Stimulated activated CD8-positive, alpha-beta memory T cell treated with anti-CD3 and anti-CD28 coated beads, Interleukin-4, amount 100 ng/mL, for 1 hour (primary cell): ENCODE measurements at places on chromosomes 7 and 10.

DNA sequence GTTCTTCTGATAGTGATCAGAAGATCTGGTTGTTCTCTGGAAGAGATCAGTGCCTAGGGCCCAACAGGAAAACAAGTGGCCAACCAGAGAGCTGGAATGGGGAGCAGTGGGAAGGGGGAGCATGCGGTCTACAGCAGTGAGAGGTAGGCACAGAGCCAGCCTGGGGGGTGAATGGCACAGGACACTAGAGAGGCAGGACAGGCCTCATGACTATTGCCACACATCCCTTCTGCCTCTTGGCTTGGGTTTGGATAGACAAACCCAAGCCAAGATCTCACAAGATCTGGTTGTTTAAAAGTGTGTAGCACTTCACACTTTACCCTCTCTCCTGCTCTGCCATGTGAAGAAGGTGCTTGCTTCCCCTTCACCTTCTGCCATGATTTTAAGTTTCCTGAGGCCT, 224.4 kb downstream of the ARHGAP12 start:
- no peak for DNase-seq

DNA sequence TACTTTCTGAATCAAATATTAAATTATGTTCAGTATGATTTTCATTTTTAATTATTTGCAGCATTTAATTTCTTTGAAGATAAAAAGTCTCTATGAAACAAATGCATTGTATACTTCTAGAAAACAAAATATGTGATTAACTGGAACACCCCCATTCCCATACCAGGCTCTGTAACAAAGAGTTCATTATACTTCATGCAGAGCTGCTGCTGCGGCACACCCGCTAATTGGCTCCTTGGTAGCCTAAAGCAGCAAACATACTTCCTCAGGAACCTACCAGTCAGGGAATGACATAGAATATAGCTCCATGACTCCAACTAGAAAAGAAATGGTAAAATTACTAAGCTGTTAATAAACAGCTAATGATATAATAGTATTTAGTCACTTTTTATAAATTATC, 19.3 kb downstream of the RAB11FIP2 start:
- DNase-seq, result no peak

DNA sequence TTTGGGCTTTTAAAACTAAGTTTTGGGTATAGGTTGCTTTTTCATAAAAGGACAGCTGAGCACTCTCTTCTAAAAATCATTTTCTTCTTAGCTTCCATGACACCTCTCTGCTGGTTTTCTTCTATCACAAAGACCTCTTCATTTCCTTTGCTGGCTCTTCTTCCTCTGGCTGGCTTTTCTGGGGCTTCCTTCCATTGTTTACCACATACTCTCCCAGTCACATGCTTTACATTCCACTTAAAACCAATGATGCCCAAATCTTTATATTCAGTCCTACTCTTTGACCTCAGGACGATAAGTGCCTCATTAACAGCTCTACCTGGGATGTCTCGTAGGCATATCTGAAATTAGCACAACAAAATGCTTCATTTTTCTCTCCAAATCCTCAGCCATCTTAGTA, 26.8 kb downstream of the FAM133B start:
- no peak for DNase-seq

- DNase-seq, result no peak
Observed at GRCh38 chr10:1527951-1528350, 209.4 kb downstream of the ADARB2 start.

DNA sequence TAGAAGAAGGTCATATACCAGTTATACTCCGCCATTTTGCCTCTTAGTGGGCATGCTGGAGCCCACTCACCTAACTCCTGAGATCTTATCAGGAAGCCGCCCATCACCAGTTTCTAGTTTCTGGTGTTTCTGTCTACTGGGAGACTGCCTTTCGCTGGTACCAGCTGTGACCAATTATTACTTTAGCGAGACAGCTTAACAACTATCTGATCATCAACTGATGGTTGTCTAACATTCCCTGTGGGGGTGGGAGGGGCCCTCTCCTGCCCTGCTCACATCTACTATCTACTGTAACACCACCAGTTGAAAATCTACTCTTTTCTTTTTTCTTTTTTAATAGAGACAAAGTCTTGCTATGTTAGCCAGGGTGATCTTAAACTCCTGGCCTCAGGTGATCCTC, 46.2 kb upstream of the C10orf67 start:
- no peak for DNase-seq

DNA sequence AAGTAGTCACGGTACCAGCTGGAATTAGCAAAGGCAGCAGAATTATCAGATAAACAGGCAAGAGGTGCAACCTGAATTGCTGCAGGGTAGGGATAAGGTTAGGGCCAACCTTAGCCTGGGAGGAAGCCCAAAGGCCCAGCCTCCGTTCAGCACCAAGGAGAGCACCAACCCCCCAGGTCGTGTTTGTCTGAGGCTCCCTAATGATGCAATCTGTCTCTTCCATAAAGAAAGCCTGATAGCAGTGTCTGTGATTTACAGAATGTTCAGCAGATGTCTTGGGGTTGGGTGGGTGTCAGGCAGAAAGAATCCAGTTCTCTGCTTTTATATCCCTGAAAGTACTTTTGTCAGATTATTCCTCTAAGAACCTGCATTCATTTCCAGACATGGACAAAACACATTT, 328.4 kb upstream of the AOAH start:
- DNase-seq, result no peak

GRCh38 chr10:117720931-117721835, 178.6 kb downstream of the EMX2 start:
- no peak for DNase-seq

DNA sequence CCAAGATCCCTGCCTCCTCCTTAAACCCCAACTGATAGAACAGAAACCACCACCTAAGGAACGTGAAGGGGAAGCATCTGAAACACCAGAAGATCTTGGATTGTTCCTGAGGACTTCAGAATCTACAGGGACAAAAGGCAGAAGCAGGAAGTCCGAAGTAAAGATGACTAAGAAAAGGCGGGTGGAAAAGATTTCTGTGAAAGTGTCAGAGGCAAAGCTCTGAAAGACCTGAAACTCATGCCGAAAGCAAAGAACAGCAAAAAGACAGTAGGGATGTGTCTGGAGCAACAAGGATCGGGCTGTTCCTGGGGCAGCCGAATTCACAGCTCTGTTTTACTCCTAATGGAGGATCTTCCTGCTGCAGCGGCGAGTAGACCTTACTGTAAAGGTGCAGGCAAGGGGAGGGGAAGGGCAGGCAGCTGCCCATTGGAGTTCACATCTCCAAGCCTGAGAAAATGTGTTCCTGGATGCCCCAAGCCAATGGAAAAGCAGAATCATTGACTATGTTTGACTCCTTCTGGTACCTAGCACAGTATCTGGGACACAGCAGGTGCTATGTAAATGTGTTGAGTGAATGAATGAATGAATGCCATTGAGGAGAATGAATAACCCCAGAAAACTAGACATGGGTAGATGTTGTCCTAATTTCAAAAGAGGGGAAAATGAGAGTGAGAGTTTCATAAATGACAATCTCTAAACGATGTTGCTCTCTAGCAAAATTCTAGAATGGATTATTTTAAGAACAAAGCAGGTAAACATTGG, 40.4 kb downstream of the PDIA4 start:
- no peak for DNase-seq

GRCh38 chr7:86645225-86645608, 1.5 kb downstream of the GRM3 start:
- no peak for DNase-seq

DNA sequence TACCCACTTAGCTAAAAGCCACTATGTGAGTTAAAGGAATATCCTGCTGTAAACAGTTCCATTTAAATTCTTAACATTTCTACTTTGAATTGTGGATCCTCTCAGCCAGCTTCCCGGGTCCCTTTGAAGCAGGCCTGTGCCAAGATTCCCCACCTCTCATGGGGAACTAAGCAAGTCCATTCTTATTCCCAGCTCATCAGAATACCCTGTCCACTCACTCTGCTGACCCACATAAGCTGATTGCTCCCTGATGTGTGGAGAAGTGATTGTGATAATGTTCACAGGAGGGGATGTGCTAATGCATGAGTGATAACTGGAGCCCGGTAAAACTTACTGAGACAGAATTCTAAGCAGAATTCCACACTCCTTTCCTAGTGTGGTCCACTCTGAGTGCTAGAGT, 709.7 kb downstream of the CNTNAP2 start:
- no peak for DNase-seq
